ENCODE measurements at places on chromosomes 16 and 17.
A peak's percentile ranks its signal among the peaks of the same experiment; 100 is the strongest.

- DNase-seq = no peak
Measured at GRCh38 chr17:7192271-7192937, 13.2 kb upstream of the ASGR1 start.

DNA sequence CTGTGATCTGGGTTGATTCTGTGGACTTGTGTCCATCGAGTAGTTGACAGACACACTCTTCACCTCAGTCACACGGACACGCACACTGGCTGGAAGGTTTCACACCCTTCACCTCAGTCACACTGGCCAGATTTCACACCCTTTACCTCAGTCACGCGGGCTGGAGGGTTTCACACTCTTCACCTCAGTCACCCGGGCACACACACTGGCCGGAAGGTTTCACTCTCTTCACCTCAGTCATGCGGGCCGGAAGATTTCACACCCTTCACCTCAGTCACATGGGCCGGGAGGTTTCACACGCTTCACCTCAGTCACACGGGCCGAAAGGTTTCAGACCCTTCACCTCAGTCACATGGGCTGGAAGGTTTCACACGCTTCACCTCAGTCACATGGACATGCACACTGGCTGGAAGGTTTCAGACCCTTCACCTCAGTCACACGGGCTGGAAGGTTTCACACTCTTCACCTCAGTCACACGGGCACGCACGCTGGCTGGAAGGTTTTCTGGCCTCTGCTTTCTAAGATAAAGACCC is 96.2 kb downstream of the PGS1 start:
- no peak for DNase-seq

DNA sequence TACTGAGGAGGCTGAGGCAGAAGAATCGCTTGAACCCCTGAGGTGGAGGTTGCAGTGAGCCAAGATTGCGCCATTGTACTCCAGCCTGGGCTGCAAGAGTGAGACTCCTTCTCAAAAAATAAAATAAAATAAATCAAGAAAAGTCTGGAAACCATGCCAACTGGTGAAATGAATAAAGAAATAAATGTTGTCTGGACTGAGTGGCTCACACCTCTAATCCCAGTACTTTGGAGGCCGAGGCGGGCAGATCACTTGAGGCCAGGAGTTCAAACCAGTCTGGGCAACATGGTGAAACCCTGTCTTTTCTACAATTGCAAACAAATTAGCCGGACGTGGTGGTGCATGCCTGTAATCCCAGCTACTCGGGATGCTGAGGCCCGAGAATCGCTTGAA is 744 bp upstream of the LRRC37A3 start:
- DNase-seq = no peak

DNA sequence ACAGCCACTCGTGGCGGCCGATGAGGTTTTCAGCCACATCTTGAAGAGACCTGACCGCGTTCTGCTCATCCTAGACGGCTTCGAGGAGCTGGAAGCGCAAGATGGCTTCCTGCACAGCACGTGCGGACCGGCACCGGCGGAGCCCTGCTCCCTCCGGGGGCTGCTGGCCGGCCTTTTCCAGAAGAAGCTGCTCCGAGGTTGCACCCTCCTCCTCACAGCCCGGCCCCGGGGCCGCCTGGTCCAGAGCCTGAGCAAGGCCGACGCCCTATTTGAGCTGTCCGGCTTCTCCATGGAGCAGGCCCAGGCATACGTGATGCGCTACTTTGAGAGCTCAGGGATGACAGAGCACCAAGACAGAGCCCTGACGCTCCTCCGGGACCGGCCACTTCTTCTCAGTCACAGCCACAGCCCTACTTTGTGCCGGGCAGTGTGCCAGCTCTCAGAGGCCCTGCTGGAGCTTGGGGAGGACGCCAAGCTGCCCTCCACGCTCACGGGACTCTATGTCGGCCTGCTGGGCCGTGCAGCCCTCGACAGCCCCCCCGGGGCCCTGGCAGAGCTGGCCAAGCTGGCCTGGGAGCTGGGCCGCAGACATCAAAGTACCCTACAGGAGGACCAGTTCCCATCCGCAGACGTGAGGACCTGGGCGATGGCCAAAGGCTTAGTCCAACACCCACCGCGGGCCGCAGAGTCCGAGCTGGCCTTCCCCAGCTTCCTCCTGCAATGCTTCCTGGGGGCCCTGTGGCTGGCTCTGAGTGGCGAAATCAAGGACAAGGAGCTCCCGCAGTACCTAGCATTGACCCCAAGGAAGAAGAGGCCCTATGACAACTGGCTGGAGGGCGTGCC is 30.1 kb downstream of the CIITA start:
- no peak for DNase-seq

- no peak for DNase-seq
Measured at GRCh38 chr16:83781-84615, 6.0 kb downstream of the MPG start.

- no peak for DNase-seq
Measured at GRCh38 chr16:16076423-16076813, 127.0 kb downstream of the ABCC1 start.

- DNase-seq = no peak
Measured at GRCh38 chr17:68296217-68297191, 5.2 kb downstream of the ARSG start.

- DNase-seq = peak; percentile 72
Measured at GRCh38 chr16:67942200-67942509, 1.8 kb downstream of the LCAT start.

DNA sequence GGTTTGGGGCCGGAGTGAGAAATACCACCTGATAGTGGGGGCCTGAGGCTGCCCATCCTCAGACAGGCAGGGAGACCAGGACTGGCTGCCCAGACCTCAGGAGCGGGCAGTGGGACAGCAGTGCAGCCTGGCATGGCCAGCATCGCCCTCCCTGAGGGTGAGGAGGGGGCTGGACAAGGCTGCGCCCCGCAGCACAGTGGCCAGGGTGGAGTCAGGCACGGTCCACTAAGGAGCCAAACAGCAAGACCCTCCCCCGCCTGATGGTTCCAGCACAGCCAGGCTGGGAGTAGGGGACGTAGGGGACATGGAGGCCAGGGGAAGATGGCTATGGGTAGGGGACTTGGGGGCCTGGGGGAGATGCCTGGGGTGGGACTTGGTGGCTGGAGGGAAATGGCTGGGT is 3.3 kb downstream of the ZNF598 start:
- DNase-seq = no peak

DNA sequence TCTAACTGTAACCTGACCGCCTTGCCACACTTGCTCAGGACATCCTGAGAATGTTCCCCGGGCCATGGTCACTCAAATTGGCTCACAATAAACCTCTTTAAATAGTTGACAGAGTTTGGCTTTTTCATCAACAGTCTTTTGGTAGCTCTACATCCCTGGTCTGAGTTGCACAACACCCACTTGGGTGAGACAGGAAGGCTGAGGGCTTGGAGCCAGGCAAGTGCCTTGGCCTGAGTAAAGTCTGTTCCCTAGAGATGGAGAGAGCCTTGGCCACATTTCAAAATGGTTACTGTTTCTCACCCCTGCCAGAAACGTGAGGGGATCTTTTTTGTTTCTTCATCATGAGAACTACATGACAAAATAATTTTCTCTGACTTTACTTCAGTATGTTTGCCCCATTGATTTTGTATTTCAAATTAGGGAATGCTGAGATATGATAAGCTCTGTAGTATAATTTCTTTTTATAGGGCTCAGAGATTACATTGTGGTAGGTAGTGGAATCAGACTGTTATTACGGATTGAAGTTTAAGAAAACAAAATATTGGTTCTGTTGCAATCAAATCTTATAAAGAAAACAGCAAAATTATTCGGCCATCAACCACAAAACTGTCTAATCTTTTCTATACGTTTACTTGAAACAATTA is 53.9 kb upstream of the NETO2 start:
- DNase-seq = no peak

GRCh38 chr17:42249681-42250446 is 26.3 kb downstream of the STAT5B start:
- DNase-seq = no peak

GRCh38 chr16:78291604-78292003 is 192.2 kb downstream of the WWOX start:
- no peak for DNase-seq

GRCh38 chr16:66617728-66618127 is 13.2 kb downstream of the CMTM3 start:
- no peak for DNase-seq

DNA sequence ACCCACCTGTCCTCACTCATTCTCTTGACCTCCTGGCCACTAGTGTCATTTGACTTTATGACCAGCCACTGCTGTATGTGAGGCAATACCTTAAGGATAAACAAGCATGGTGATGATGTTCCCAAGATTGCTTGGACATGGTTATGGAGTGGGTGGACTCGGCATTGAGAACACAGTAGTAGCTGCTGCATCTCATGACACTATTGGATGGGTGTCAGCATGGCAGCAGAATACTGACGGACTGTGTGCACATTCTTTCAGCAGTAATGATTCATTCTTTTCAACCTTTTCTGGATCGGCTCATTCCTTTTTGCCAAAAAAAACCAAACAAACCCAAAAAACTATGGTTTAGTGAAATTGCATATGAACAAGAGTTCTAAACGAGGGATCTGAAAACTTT is 13.5 kb downstream of the SPECC1 start:
- no peak for DNase-seq

- DNase-seq = no peak
Measured at GRCh38 chr17:73436954-73437353, 125.2 kb upstream of the CDC42EP4 start.

DNA sequence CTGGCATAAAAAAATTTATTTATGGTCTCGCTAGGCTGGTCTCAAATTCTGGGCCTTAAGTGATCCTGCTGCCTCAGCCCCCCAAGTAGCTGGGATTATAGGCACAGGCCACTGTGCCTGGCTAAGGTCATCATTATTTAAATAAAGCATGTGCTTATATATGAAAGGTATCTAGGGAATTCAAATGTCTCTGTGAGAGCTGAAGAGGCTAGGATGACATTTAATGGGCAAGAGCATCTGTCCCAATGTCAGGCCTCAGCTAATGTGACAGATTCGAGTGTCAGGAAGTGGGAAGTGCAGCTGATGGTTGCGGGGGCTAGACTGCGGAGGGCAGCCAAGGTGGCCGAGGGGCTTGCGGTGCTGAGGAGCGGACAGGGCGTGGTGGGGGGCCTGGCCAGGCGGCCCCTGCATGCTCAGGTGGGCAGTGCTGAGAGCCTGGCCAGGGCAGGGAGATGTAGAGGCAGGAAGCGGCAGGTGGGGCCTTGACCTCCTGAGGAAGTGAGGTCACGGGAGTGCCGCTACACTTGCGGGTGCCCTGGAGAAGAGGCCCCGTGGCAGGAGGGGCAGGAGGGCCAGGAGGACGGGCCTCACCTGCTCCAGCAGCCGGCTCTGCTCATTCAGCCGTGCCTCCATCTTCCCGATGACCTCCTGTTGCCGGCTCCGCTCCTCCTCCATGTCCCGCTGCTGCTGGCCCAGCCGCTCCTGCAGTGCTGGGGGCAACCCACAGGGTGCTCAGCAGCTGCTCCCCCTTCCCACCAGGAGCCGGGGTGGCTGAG is 12.6 kb upstream of the MRPL38 start:
- no peak for DNase-seq
